NCI-H2107 (cell line): ENCODE measurements at places on chromosomes 5 and 9.

- no peak for DNase-seq
Observed at GRCh38 chr9:132588098-132588497, 5.7 kb downstream of the BARHL1 start.

DNA sequence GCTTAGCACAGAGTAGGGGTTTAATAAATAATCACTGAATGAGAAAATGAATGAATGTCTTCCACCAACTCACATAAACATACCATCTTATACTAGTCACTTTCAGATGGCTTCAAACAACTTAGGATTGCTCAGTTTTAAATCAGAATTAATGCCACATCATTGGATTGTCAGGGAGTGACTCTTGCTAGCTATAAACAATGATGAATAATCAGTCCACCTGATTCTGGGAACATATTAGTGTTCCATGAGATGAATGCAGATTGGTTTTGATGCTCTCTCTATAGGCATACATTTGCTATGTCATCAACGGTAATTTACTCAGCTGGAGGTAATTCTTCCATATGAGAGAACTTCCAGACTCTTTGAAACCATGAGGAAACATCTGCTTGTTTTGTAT, 97.4 kb downstream of the CDH9 start:
- DNase-seq: no peak

DNA sequence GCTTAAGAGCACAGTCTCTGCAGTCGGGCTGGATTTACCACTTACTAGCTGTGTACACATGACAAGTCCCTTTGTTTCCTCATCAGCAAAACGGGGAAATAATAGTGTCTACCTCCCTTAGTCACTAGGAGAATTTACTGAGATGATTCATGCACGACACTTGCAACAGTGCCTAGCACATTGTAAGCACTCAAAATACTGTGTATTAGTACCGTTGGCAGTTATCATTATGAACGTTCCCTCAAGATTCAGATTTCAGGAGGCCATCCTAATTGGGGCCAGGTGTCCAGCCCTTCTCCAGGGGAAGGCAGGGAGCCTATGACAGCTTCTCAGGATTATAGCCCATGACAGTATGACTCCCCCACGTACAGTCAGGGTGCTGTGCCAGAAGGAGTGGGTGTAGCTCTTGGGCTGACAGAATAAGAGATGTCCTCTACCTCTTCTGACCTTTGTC, 164.3 kb downstream of the DOCK2 start:
- no peak for DNase-seq

DNA sequence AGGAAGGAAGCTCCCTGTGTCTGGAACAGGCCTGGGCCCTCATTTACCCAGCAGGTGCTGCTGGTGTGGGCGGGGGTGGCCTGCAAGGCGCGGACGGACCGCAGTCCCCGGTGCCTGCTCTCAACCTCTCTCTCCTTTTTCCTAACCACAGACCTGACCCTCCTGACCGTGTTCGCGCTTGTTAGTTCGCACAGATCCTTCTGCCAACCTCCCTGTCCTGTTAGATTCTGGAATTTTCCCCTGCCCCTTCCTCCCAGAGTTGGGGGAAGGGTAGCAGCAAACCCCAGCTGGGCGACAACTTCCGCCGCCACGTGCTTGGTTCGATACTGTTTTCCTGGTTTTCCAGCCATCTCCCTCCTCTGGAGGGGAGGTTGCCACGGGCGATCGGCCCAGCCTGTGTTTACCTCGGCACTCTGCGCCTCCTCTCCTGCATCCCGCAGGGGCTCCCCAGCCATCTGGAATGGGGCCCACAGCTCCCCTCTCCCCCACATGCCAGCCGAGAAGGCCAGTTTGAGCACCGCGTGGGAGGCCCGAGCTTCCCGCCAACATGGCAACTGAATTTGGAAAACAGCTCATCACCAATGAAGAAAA, 70.8 kb upstream of the UNC5A start:
- no peak for DNase-seq

GRCh38 chr5:88226881-88227450, 41.7 kb downstream of the TMEM161B start:
- DNase-seq: no peak

- no peak for DNase-seq
Observed at GRCh38 chr9:114270120-114270975, 52.5 kb upstream of the ORM1 start.

DNA sequence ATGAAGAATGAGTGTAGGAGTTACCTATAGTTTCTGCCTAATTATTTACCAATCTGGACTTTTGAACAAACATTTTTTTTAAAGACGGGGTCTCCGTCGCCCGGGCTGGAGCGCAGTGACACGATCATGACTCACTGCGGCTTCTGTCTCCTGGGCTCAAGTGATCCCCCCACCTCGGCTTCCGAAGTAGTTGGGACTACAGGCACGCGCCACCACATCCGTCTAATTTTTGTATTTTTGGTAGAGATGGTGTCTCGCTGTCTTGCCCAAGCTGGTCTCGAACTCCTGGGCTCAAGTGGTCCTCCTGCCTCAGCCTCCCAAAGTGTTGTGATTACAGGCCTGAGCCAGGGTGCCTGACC, 1.5 kb downstream of the CTNNA1 start:
- no peak for DNase-seq

DNA sequence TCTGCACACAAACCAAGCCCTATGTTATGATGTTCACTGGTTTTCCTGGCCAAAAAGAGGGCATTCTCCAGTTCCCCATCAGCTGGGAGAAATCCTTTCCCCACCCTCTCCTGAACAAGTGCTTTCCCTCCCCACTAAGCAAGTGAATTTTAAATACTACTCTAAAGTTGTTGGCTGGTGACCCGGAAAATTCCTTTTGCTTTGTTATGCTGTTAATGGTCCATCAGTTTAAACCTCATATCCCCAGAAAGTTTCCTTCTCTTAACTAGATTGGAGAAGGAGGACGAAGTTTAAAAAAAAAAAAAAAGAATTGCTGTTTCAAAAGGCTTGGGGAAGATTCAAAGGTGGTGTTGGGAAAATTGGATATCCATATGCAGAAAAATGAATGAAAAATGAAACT, 21.9 kb upstream of the SPRY4 start:
- no peak for DNase-seq

DNA sequence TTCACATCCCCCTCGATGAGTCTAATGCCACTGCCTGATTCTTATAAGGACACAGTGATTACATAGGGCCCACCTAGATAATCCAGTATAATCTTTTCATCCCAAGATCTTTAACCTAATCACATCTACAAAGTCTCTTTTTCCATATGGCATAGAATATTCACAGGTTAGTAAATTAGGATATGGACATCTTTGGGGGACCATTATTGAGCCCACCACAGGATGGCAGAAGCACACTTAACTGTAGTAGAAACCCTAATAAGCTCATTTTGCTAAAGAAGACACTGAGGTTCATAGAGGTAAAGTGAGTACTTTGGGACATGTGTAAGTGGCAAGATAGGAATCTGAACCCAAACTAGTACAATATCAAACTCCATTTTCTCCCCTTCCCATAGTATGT, 38.9 kb downstream of the ASTN2 start:
- no peak for DNase-seq

DNA sequence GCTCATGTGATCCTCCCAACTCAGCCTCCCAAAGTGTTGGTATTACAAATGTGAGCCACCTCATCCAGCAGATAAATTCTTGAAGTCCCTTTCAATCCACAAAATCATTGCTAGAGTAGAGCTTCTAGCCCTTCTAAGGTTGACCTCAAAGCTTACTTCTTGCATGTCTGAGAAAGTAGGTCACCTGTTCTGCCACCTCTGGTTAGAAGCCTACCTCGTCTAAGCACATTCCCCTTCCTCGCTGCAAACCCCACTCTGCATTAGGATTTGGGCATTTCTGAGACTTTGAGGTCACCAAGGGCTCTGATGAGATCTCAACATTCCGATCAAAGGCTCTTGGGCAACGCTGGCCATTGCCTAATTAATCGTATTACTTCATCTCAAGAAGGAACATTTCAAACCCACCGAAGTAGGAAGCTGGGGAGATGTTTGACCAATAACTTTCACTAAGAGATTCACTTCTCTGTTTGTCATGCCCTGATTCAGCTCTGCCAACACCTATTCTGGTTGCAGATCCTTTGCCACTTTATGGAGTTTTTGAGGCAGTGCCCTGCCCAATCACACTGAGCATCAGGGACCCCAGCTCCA, 8.6 kb downstream of the ADAM19 start:
- DNase-seq: no peak

- DNase-seq: no peak
Observed at GRCh38 chr5:81788329-81788728, 37.4 kb upstream of the SSBP2 start.

- DNase-seq: no peak
Observed at GRCh38 chr5:58165152-58165551, 294.7 kb downstream of the PLK2 start.

DNA sequence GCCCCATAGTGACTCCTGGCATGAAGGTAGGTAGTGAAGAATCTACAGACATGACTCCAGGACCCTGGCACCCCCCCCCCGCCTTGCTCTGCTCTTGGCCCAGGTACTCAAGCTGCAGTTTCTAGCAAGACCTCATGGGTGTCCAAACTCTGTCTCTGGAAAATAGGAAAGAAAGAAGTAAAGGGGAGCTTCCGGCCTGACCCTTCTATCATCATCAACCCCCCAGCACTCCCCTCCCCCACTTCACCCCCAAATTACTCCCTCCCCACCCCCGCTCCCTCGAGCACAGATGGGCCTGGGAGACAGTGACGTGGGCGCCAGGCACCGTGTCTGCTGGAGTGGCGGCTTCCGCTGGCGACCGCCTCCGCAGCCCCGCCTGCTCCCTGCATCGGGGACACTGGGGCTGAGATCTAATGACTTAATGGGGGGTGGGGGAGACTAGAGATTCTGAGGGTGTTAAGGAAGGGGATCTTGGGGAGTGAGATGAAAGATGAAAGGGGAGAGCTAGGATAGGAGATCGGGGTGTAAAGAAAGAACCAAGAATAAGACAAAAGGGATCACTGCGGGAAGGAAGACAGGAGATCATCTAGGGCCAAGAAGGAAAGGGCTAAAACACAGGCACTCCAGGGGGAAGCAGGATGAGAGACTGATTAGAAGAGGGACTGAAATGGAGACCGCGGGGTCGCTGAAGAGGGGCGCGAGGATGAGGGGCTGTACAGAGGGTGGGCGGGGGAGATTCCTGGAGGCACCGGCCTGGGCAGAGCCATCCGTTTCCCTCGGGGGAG, 1.1 kb upstream of the DNAJB5 start:
- no peak for DNase-seq

- DNase-seq: no peak
Observed at GRCh38 chr5:142128675-142129208, 20.2 kb downstream of the NDFIP1 start.

DNA sequence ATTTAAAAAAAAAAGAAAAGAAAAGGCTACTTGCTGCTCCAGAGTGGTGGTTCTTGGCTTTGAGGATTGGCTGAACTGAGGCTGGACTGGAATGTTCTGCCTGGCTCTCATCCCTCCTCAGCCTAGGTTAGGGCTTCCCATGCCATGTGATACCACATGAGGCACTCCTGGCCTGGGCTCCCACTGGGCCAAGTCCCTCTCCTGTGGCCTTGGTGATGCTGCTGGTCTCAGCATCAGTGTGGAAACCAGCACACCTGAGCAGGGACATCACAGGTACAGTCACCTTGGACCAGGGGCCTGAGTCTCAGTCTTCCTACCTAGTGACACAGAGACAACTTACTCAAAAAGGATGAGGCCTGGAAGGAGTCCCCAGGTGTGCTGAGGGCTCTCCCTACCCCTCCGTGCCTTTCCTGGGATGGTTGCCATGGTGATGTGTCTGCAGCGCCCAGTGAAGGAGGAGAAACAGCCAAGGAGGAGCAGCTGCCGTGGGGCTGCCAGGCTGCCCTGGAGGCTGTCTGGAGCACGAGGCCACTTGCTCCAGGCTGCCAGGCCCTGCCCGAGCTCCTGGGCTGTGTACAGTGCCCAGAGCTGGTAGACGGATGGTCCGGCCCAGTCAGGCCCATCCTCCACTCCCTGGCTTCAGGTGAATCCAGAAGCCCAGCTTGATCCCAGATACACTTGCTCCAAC, 71.0 kb downstream of the WNK2 start:
- no peak for DNase-seq

GRCh38 chr9:10268531-10269485, 344.0 kb downstream of the PTPRD start:
- DNase-seq: peak; percentile 23

- no peak for DNase-seq
Observed at GRCh38 chr9:128653908-128654307, 2.7 kb downstream of the DYNC2I2 start.

DNA sequence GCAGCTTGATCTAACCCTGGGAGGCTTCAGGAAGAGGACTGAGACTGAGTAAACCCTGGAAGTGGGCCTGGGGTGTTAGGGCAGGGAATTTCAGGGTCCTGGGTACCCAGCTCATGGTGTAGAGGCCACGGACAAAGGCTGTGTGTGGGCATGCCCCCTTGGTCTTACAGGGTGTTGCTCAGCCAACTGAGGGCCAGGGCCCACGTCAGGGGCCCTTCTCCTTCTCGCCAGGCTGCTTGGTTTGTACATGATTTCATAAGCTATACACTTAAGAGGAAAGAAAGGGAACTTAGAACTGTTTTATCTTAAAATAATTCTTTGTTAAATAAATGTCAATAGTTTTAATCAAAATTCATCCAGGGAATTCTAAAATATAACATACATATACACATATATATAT, 95.4 kb downstream of the TLE4 start:
- DNase-seq: no peak

- DNase-seq: no peak
Observed at GRCh38 chr5:66642538-66642937, 46.3 kb downstream of the MAST4 start.

- DNase-seq: no peak
Observed at GRCh38 chr9:33138768-33139167, 28.4 kb downstream of the B4GALT1 start.

GRCh38 chr9:3863111-3863528, 337.3 kb upstream of the RFX3 start:
- DNase-seq: no peak

DNA sequence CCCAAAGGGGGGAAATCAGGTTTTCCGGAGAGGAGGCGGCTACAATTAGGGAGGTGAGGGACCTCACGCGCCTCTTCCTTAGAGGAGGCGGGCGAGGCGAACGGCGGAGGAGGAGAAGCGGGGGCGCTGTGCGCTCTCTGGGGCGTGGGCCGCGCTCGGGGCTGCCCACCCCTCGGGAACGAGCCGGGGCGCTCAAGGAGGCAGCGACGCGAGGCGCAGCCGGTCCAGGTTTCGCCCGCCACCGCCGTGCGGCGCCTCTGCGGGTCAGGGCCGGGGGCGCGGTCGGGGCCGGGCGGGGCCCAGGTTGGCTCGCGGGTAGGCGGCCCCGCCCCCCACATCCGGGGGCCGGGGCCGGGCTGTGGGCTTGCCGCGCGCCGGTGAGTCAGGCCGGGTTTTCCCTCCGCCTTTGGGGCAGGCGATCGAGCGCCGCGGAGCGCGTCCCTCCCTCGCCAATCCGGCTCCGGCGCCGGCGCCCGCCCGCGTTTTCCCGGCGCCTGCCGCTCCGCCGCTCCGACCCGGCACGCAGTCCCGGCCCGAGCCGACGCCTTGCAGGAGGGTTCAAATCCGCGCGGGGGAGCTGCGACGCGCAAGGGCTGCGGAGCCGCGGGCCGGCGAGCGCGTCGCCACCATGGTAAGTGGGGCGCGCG, at the start of gene N4BP3:
TSS of gene N4BP3 (plus strand) at position 392 of the 647 bp plus-strand sequence. CDS start 6,052 bp downstream, outside the sequence.
- DNase-seq: peak; percentile 56
